ENCODE measurements at places on chromosomes 1 and 21.

DNA sequence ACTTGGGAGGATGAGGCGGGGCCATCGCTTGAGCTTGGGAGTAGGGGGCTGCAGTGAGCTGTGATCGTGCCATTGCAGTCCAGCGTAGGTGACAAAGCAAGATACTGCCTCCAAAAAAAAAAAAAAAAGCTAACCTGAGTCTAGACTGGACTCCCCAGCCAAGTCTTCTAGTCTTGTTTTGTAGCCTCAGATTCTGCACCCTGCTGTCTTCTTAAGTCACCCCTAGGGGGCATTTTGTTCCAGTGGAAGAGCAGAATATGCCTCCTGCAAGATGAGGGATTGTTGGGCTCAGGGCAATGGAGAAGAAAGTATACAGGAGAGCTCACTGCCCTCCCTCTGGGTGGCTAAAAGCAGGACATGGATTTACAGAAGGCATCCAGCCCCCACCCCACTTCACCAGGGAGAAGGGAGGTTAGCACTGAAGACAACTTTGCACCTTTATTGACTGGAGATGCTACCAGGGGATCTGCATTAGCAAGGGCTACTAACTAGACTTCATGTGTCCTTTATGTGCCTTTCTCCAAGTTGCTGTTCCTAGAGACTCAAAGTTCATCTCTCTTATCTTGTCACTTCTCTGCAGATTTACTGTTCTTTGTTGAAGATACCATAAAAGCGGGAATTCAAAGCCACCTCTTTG, 15.3 kb upstream of the RNF187 start:
- no peak for DNase-seq

GRCh38 chr1:101520302-101520701, 283.5 kb downstream of the S1PR1 start:
- peak; percentile 20 for DNase-seq

GRCh38 chr1:177824508-177824982, 145.3 kb downstream of the SEC16B start:
- DNase-seq, result no peak

DNA sequence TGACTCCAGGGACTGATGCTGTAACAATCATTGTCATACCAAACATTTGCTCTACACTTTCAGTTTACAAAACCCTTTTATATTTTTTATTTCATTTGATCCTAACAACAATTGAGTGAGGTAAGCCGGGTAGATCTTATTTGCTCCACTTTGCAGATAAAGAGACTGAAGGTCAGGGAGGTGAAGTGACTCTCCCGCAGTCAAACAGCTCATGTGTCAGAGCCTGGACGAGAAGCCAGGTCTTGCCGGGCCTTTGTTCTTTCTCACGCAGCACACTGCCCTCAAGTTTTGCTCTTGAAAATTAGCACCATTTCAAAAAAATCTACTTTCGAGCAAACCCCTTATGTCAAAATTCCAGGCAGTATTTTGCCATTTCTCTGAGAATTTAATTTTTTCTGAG, 65.2 kb downstream of the CD247 start:
- DNase-seq, result no peak

GRCh38 chr1:233639611-233640010, 25.7 kb downstream of the KCNK1 start:
- DNase-seq, result no peak

DNA sequence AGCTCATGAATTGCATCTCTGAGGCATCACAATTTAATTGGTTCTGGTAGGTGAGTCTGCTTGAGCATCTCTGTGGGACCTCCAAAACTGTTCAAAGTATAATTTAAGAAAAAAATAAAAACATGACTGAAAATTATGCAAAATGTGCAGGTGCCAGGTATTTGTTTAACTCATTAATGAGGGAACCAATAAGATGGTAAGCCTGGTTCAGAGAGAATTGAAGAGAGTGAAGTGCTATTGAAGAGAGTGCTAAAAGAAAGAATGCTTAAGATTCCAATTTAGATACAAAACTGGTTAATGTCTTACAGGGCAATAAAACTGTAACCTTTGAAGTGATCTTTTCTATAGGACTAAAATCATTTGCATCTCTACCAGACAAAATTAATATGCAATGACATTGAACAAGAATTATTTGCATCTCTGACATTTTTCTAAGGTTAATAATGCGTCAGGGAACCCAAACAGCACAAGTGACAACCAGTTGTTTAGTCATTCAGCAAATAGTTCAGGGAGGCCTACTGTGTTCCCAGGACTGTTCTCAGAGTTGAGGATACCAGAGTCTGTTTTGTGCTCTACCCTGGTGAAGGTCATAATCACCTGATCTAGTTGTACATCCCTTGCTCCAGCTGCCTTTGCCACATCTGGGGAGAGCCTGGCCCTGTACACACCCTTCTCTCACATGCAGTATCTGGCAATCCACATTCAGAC, 183.5 kb downstream of the PATJ start:
- no peak for DNase-seq

DNA sequence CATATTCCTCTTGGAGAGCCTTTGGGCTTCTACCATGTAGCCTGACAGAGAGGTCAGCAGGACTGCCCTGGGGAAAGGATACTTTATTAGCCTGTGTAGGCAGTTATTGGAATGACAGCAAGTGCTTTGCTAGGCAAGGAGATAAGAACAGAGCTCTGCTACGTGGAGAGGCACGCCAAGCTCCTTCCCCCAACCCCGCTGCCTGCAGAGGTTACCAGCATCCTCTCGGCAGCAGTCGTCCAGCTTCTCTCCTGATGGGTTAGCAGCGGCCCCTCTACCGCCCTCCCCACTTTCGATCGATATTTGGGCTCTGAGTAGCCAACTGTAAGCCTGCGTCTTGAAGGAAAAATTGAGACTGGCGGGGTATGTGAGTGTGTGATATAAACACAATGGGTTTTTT, 122.3 kb downstream of the DHRS3 start:
- DNase-seq, result no peak

GRCh38 chr1:197330213-197330612, 62.2 kb downstream of the CRB1 start:
- DNase-seq, result no peak

GRCh38 chr1:67376381-67376780, 53.8 kb downstream of the SERBP1 start:
- no peak for DNase-seq

- no peak for DNase-seq
These were observed 68.2 kb downstream of the POFUT2 start for GRCh38 chr21:45219517-45219916.

DNA sequence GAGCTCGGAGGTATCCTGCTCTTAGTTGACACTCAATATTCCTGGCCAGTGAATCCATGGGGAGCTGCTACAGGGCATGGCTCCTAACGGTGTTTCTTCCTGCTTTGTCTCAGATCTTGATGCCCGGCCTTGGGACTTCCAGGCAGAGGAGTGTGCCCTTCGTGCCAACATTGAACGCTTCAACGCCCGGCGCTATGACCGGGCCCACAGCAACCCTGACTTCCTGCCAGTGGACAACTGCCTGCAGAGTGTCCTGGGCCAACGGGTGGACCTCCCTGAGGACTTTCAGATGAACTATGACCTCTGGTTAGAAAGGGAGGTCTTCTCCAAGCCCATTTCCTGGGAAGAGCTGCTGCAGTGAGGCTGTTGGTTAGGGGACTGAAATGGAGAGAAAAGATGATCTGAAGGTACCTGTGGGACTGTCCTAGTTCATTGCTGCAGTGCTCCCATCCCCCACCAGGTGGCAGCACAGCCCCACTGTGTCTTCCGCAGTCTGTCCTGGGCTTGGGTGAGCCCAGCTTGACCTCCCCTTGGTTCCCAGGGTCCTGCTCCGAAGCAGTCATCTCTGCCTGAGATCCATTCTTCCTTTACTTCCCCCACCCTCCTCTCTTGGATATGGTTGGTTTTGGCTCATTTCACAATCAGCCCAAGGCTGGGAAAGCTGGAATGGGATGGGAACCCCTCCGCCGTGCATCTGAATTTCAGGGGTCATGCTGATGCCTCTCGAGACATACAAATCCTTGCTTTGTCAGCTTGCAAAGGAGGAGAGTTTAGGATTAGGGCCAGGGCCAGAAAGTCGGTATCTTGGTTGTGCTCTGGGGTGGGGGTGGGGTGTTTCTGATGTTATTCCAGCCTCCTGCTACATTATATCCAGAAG, 16.7 kb downstream of the ALX3 start:
- peak; percentile 62 for DNase-seq

- peak; percentile 23 for DNase-seq
These were observed 1.2 kb upstream of the PTTG1IP start for GRCh38 chr21:44874497-44875315.

GRCh38 chr1:231278100-231278790, 37.2 kb downstream of the GNPAT start:
- DNase-seq, result no peak

- DNase-seq, result peak; percentile 6
These were observed 49.2 kb upstream of the PAX7 start for GRCh38 chr1:18581420-18581880.

DNA sequence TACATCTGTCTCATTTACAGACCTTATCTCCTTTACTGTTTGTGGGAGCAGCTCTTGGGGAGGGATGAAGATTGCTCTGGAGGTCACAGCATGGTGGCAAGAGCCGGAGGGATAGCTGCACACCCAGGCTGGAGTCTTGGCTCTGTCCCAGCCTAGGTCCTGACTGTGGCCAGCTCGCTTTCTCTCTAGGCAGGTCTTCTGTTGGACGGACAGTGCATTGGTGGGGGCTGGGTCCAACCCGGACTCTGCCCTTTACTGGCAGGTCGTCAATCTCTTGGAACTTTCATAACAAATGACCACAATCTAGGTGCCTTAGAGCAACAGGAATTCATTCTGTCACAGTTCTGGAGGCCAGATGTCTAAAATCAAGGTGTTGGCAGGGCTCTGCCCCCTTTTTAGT, 319.8 kb upstream of the C1orf174 start:
- no peak for DNase-seq

- DNase-seq, result no peak
These were observed 10.4 kb upstream of the MRPL9 start for GRCh38 chr1:151773702-151774101.

DNA sequence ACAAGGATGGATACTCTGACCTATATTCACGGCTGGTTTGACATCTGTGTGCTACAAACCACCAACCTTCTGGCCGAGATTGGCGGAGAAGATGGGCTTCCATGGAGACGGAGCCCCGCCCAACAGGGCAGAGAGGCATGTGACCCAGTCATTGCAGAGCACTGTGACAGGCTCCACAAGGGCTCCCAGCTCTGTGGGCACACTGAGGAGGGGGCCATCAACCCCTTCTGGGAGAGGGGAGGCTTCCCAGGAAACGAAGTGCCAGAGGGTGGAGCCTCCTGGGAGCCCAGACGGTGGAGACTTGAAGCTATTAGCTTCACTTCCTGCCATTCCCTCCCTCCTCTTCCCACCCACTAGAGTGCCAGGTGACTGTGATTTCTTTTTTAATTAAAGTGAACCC, 71.6 kb upstream of the IFFO2 start:
- DNase-seq, result no peak

GRCh38 chr1:6271006-6271405, 10.1 kb upstream of the GPR153 start:
- no peak for DNase-seq

- DNase-seq, result no peak
These were observed 16.3 kb downstream of the BATF3 start for GRCh38 chr1:212683357-212683722.

- no peak for DNase-seq
These were observed 11.7 kb downstream of the LUZP1 start for GRCh38 chr1:23156940-23157339.

DNA sequence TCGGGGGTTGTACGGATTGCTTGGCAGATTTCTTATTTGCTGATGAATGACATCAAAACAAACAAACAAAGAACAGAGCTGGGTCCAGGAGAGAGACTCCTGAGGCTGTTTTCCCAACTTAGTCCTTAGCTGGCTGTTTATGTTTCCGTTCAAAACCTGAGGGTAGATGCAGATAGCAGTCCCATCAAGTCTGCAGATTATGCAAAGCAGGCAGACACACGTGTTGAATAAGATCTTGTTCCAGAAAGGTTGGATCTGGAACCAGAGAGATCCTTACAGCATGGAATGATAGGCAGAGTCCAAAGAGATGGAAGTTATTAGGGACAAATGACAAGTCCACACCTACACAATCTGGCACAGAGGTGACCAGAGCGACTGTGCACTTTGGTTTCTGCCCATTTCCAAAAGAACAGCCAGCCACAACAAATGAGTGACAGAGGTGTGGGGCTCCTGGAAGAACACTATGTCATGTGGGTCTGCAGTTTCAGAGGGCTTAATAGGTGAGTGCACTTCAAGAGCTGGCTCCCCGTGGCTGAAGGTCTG, 65.5 kb downstream of the MAN1C1 start:
- no peak for DNase-seq

GRCh38 chr1:204213668-204214662, at the start of gene GOLT1A:
TSS of gene GOLT1A (minus strand) at chr1:204213988. CDS start at chr1:204213906, 82 bp downstream.
- DNase-seq, result peak; percentile 15

GRCh38 chr1:3641046-3641760, 8.7 kb downstream of the WRAP73 start:
- no peak for DNase-seq

DNA sequence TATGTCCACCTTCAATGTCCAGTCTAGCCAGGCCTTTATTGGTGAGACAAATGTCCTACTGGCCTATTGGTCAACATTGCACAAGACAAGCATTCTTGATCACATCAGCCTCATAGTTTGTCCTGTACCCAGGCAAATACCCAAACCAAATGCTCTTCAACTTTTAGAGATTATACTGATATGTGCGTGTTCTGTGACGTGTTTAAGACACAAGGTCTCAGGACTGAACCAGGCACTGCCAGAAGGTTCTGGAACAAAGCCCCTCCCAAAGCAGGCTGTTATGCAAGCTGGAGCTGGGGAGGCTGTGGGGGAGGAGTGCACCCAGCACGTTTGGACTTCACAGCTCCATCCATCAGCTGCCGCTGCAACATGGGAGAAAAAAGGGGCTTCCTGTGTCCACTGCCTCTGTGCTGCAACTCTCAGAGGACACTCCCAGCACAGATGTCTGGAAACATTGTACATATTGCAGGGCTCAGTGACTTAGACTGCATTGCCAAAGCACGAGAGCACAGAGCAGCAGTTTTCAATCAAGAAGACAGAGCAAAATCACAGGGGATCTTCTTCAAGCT, 45.9 kb downstream of the NID1 start:
- no peak for DNase-seq

DNA sequence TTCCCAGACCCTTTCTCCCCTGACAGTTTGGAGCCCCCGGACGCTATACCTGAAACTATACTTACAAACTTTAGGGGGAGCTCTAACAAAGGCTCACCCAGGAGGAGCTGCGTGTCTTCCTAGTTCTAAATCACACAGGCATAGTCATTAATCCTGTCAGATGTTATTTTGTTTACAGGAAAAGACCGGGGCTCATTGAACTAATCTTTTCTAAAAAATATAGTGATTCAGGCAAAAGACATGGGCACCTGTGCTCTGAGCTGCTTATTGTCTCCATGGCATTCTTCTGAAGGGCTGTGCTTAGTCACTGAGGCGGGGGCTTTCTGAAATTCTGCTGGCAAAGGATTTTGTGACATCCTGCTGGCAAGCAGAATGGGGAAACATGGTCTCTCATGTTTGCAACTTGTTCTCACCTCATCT, 1577.0 kb downstream of the NCAM2 start:
- no peak for DNase-seq

DNA sequence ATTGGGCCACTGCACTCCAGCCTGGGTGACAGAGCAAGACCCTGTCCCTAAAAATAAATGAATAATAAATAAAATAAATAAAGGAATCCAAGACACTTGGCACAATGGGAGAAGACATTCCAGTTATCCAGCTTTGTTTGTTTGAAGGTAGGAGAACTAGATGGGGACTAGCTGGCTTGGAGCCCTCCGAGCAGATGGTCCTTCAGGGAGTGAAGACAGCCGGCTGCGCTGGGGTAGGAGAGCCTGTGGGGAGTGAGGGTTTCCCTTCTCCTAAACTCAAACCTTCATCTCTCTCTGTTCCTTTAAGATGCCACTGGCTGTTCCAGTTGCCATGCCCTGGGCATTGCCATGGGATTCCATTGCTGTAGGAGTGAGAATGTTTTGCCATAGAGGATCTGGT, 120.6 kb downstream of the NAV1 start:
- no peak for DNase-seq

Measured in T-helper 1 cell (primary cell).